ENCODE measurements at places on chromosomes 16 and 17.

DNA sequence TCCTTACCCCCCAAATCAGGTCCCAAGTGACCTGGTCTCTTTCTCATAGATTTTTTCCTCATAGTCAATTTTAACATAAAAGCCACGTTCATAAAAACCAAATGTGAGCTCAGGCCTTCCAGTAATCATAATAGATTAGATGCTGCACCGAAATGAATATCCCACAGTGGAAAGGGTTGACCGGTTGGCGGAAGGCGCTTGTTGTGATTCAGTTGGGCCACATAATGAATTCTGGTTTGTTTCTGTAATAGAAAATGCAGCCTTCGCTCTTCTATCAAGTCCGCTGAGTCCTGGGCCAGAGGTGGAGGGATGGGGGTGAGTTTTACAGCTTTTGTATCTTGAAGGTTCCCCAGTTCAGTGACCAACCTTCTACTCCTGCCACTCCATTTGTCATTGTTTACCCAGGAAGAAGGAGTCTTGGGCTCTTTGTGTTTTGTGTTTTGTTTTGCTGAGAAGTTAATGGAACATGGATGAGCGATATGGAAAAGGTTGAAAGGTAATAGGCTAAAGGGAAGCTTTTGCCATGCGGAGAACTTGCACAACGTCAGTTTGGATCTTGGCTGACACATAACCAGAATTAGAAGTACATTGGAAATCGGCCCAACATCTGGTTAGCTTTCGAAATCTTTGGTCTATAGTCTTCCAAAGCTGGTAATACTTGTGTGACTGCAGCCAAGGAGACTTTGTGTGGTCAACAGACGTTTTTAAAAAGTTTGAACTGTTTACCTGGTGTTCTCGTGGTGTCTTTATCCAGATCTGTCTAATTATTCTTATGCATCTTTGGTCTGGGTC, 89.5 kb downstream of the CLEC16A start:
- DNase-seq = no peak

DNA sequence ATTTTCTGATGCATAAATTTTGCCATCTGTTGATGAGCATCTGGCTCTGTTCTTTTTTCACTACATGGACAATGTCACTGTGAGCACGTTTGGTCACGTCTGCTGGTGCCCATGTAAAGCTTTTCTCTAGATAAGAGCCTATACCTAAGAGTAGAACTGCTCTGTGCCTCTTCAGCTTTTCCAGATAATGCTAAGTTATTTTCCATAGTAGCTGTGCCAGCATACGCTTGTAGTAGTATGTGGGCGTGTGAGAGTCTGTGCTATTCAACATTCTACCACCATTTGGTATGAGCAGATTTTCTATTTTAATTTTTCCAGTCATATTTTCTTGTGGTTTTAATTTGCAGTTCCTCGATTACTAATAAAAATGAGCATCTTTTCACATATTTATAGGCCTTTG, 33.2 kb downstream of the VPS35L start:
- no peak for DNase-seq

GRCh38 chr17:66115246-66115645, 76.7 kb downstream of the CEP112 start:
- DNase-seq = no peak

- no peak for DNase-seq
Measured at GRCh38 chr17:80104321-80104955, 3.1 kb downstream of the GAA start.
